ENCODE measurements at places on chromosomes 7 and 10.
A peak's percentile ranks its signal among the peaks of the same experiment; 100 is the strongest.

GRCh38 chr7:64863021-64863420, 40.1 kb upstream of the ZNF273 start:
- no peak for DNase-seq

DNA sequence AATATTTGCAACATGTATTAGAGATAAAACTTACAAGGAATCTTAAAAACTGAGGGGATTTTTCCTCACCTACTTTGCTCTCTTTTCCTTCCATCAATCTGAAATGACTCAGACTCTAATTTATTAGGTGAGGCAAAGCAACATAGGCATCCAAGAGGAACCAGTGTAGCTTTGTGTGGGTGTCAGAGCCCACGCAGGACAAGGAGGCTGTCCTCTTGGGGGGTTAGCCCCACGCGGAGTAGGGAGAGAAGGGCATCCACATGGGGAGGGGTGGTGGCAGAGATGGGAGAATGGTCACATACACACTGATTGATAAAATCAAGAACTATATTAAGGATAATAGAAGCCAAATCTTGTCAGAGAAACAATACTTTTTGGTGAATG, 33.8 kb upstream of the ARMS2 start:
- DNase-seq: no peak

GRCh38 chr10:6787091-6787490, 207.0 kb upstream of the PRKCQ start:
- no peak for DNase-seq

GRCh38 chr10:93288679-93289634, 193.2 kb downstream of the MYOF start:
- DNase-seq: peak; percentile 84

DNA sequence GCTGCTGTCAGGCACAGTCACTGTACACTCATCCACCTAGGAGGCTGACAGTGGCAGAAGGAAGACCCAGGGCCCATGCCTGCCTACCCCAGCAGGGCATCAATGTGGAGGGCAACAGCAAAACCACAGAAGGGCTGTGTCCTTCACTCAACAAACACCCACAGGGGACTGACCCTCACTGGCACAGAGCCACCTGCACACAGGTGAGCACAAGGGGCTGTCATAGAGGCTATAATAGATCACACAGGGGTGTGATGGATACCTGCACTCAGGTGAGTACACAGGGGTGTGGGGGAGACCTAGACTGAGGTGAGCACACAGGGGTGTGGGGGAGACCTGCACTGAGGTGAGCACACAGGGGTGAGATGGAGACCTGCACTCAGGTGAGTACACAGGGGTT, 132.8 kb upstream of the TCERG1L start:
- no peak for DNase-seq

- peak; percentile 86 for DNase-seq
Observed at GRCh38 chr10:77970869-77971803, 44.6 kb upstream of the DLG5 start.

DNA sequence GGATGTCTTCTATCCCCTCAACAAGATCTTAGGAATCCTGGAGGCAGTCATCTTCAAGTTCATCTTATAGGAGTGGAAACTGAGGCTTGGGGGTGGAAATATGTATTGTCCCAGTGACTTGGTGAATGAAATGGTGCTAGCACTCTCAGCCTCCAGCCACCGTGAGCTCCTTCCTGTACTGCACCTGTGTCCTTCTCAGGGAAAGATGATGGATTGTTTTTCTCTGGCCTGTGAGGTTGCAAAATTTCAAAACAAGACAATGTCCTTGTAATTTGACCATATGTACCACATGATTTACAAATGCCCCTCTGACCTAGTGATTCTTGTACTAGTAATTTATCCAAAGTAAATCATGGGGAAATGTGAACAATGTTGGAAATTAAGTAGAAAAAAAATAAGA, 71.0 kb upstream of the CHCHD3 start:
- DNase-seq: no peak

DNA sequence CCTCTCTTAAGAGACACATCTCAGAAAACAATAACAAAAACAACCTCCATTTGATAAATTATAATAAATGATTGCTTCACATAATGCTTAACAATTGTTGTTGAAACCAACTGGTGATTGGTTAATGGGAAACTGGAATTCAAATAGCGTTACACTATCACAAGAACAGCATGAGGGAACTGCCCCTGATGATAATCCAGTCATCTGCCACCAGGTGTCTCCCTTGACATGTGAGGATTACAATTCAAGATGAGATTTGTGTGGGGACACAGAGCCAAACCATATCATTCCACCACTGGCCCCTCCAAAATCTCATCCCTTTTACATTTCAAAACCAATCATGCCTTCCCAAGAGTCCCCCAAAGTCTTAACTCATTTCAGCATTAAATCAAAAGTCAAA, 375.9 kb downstream of the BMPER start:
- DNase-seq: no peak

DNA sequence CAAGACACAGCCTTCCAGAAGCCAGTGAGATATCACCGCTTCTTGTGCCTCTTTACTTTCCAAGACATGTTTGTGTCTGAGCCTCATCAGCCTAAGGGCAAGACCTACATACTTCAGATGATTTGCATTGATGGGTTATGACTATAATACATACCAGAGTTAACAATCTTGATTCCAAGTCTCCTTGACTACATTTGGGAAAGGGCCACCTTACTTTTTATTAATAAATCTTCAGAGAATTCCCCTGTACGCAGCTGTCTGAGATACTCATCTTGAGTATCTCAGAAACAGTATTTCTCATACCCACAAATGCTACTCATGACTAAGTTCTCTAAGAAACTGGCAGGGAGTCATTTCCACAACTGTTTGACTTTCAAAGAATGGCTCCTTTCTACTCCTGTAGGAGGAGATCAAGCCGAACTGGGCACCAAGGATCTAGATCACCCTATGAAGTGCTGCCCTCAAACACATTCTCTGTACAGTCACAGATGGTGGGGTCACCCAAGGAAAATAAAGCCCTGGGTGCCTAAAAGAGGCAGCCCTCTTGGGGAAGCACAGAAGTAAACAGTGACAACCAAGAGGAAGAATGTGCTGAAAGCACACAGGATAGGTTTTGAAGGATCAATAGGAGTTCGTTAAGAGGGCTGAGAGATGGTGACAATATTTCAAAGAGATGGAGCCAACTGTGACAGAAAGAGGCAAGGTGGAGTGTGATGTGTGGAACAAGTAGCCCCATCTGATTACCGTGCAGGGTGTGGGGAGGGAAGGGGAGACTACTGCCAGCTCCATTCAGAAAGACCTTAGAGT, 138.9 kb downstream of the JAZF1 start:
- DNase-seq: peak; percentile 75

- DNase-seq: no peak
Observed at GRCh38 chr10:15123749-15124184, 26.6 kb downstream of the RPP38 start.
